ENCODE measurements at places on chromosomes 5 and 9.

DNA sequence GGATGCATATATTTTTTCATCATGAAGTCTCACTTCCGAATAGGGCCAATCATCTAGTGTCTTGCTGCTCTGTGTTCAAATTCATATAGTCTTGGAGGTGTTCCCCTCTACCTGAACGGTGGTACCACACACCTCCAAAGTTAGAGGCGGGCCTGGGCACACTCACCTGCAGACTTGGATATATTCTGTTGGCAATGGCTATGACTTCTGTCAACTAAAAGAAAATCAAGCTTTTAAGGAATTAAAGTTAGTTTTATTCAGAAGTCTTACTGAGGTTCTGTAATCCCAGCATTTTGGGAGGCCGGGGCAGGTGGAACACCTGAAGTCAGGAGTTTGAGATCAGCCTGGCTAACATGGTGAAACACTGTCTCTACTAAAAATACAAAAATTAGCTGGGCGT is 2.6 kb upstream of the NIPAL4 start:
- DNase-seq = no peak

- DNase-seq = no peak
These were observed 4.5 kb downstream of the AGPAT2 start for GRCh38 chr9:136682710-136683109.

DNA sequence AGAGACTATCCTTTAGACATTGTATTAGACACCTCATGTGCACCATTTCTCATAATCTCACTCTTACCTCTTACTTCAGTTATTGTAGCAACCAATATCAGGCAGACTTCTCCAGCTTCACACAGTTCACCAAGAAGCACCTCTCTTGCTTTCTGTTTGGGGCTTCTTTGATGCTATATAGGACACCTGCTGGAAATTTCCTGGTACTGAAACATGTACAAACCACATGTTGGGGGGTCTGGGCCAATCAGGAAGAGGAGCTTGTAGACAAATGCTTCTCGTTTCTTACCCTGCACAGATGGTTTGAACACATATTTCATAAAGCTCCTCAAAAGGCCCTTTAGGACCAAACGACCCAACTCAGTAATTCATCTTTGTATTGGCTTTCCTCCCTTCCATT is 212.1 kb downstream of the IZUMO3 start:
- DNase-seq = no peak

- no peak for DNase-seq
These were observed 41.3 kb downstream of the EFCAB9 start for GRCh38 chr5:172235132-172235780.

DNA sequence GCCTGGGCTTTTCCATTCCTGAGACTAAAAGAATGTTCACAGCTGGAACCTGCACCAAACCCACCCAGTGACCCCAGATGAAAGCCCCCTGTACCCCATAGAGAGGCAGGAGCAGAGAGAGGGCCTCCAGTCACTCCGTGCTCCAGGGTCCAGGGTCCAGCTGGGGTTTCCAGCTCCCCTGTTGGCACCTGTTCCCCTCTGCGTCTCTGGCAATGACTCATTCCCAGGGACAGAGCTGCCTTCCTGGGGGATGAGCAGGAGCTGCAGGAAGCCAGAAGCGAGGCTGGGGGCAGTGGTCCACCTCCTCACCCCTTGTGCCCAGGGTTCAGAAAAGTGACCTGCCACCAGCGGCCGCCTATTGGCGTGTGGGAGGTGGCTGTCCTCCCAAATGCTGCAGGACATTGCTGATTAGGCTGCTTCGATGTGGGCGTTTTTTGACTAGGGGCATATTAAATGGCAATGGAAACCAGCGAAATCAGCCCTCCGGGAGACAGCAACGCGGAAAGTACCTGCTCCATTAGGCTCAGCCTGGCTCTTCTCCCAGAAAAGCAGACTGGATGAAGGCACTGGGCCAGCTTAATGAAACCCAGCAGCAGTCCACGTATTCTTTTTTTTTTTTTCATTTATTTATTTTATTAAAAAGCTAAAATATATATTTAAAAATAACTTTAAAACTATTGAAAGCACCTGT is 97.4 kb downstream of the DAP start:
- no peak for DNase-seq

DNA sequence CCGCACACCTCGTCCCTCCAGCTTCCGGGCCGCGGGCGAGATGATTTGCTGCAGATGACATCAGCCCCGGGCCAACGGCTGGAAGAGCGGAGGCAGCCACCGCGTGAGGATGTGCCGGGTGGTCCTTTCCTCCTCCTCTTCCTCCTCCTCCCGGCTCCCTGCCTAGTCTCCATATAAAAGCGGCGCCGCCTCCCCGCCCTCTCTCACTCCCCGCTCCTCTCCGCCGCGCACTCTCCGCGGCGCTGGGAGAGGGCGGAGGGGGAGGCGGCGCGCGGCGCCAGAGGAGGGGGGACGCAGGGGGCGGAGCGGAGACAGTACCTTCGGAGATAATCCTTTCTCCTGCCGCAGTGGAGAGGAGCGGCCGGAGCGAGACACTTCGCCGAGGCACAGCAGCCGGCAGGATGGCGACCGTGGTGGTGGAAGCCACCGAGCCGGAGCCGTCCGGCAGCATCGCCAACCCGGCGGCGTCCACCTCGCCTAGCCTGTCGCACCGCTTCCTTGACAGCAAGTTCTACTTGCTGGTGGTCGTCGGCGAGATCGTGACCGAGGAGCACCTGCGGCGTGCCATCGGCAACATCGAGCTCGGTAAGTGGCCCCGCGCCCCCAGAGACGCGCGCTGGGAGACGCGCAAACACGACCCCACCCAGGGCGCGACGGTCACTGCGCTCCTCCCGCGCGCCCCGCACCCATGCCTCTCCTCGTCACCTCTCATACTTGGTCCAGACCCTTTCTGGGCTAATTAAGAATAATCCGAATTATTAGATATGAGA is at the start of gene MAP1B:
Gene MAP1B (plus strand): TSS at position 345 of the 770 bp plus-strand sequence. CDS start 57 bp downstream, at position 402.
- no peak for DNase-seq

DNA sequence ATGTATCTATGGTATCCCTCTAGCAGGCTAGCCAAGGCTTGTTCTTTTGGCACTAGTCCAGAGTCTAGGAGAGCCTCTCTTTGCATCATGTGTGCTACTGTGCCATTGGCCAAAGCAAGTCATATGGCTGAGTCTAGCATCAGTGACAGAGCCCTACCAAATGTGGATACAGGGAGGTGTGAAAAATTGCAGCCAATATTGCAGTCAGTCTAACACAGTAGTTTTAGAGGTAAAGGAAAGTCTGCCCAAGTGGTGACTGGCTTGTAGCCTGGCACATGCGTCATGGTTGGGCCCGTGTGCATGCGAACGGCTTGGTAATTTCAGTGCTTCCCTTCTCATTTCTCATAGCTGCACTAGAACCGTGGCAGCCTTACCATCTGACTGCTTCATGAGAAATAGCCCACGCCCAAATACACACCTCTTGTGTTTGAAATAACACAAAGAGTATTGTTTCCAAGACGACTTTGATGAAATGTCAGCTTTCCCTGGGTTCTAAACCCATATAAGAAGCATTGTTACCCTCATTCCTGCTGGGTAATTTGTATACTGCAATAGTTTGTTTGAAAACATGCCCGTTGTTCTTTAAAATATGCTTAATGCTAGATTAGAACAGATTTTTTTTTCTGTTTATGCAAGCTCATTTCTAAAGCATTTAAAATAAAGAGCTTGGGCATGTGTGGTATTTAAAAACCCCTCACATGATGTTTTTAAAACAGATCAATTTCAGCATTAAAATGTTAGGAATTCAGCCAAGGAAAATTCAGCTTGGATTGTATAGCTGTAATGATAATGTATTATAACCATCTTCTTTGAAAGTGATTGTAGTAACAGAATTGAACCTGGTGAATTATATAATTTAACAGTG is 113.2 kb downstream of the TLE4 start:
- DNase-seq = no peak

DNA sequence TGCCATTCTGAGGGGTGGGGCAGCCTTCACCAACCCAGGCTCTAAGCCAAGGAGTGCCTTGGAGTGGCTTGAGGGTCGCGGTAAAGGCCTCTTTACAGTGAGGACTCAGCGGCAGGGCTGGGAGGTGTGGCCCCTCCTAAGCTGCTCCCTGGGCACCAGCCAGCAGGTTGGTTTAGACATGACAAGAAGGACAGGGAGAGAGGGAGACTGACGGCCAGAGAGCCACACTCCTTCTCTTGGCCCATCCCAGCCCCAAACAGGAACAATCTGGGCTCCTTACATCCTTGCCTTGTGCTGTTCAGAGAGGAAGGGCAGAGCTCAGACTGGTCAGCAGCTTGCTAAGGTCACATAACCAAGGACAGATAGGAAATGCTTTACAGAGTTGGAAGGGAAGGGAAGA is 94.5 kb downstream of the LMX1B start:
- no peak for DNase-seq

GRCh38 chr5:73858054-73858453 is 232.1 kb downstream of the ARHGEF28 start:
- DNase-seq = no peak

DNA sequence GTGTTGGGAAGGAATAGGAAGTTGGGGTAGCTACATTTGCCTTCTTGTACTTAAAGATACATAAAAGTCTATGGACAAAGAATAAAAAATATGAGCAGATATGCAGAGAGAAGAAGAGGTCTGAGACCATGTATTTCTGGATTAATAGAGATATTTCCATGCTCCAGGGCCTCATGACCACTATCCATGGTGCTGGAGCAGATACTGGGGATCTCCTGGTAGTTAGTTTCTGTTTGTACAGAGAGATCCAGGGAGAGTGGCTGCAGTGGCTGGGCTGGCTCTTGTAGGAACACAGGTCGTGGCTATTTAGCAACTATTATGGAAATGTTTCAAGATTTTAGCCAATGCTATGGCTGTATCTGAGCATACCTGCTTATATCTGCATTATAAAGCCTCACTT is 184.2 kb upstream of the TMEM161B start:
- DNase-seq = no peak

- no peak for DNase-seq
These were observed 93.1 kb downstream of the STK32A start for GRCh38 chr5:147327905-147328304.

- DNase-seq = peak; percentile 18
These were observed 139.7 kb downstream of the MEF2C start for GRCh38 chr5:88743231-88743834.

- DNase-seq = no peak
These were observed 7.5 kb downstream of the NR2F1 start for GRCh38 chr5:93590493-93590892.

DNA sequence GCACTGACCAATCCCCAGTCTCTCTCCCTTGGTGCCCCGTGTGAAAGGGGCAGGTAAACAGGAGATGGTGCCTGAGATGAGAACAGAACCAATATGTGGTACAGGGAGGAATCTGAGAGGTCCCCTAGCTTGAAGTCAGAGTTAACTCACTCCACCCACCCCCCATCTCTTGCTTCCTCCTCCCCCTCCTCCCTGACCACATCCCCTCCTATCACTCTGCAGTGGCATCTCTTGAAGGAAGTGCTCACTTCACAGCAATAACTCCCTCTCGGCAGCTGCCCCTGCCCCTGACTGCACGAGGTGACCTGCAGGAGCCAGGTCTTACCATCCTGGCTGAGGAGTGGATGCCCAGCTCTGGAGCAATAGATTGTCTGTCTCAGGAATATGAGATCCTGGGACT is 224.0 kb downstream of the GAS1 start:
- DNase-seq = no peak

DNA sequence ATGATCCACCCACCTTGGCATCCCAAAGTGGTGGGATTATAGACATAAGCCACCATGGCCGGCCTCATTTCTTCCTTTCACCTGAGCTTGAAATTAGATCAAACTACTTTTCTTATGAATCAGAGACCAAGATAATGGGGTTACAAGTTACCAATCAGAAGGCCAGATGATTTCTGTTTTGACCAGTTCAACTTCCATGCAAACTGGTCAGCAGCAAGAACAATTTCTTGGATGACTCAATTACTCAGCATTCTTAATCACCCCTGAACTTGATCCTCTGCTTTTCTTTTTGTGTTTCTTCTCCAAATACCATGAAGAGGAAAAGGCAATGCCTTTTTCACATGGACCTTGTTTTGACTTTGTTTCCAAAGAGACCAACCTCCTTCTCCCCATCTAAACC is 10.0 kb upstream of the PLIN2 start:
- DNase-seq = no peak

Measured in CMK (cell line).